ENCODE measurements at places on chromosomes 3 and 15.

DNA sequence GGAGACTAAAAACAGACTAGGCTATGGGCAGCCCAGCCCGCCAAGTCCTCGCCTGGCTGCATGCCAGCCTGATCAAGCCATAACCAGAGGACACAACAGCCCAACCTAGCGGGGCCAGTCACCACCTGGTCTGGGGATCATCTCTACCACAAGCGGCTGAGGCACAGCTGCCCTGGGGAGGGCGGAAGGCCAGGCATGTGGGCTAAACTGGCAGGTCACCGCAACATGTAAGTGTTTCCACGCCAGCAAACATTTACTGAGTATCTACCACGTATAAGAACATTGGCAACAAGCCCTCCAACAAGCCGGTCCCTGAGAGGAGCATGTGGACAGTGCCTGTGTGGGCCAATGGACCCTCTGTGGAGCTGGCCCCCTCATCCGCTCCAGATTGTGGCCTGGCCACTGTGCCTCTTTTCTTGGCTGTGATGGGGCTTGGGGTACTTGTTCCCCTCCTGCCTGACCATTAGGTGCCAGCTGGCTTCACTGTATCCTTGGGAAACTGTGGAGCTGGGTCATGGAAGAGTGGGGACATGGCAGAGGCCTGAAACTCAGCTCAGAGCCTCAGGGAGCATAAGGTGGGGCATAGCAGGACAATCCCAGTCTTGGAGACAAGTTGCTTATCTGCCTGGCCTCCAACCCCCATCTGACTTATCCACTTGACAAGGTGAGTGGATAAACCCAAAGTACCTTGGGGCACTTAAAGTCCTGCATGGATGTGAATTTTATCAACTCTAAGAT, 9.0 kb downstream of the UBXN7 start:
- DNase-seq = no peak

- no peak for DNase-seq
Measured at GRCh38 chr15:68594533-68595259, 15.9 kb downstream of the CORO2B start.

DNA sequence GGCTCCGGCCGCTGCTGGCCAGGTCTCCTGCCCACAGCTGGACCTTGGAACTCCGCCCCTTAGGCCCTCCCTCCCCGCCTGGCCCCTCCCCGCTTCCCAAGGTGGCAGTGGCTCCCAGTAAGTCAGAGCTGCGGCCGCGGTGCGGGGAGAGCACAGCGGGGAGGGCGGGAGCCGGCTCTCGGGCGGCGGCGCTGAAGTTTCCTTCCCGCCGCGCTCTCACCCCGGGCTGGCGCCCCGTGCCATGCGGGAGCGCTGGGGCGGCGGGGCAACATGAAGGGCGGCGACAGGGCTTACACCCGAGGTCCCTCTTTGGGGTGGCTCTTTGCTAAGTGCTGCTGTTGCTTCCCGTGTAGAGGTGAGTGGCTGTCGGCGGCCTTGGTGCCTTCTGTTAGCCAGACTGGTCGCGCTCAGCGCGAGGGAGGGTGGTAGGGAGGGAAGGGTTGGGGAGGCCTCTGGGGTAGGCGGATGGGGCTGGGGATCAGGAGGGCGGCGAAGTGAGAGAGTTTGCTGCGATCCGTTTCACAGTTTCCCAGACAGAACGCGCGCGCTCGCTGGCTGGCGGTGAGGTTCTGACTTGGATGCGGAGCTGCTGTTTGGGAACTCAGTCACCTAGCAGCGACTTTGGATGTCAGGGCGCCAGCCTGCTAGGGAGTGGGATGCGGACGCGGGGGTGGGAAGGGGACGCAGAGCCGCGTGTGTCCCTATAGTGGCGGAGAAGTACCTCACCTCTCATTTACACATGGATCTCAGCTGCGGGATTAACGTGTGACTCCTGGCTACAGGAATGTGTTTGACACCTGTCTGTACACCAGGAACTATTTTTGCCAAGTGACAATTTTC, 145.5 kb upstream of the UMPS start:
- no peak for DNase-seq

- no peak for DNase-seq
Measured at GRCh38 chr3:133509488-133509887, 64.0 kb upstream of the CDV3 start.

DNA sequence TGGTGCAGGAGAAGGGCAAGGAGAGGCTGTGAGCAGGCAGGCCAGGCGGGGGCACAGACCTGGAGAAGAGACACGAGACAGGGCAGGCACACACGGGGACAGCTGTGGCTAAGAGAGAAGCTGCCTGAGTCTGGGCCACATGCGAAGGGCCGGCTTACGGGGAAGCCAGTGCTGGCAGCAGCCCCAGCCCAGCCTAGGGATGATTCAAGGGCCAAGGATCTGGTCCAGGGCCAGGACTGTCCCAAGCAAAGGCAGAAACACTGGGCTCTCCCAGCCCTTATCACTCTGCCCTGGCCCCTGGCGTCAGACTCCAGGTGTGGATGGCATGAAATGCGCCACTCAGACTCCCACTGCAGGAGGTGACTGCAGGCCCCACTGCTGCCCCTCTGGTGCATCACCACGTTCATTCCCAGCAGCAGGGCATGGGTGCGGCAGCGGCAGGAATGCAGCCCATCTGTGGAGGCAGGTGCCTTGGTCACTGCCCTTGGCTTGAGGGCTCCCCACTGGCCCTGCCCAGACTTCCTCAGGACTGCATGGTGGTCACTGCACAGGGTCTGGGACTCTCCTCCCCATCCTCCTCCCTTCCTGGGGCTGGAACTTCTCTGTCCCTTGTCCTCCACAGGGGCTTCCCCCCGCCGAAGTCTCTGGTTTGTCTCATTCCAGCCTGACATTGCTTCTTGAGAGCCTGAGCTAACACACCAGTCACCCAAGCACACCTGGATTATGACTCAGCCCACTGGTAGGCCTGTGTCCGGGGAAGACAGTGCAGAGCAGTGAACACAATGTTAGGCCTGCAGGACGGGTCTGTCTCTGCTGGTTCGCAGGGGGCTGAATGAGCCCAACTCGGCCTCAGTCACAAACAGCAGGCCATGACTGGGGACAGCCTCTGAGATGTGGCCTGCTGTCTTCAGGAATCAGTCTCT, 69.3 kb downstream of the TBC1D2B start:
- peak; percentile 73 for DNase-seq

DNA sequence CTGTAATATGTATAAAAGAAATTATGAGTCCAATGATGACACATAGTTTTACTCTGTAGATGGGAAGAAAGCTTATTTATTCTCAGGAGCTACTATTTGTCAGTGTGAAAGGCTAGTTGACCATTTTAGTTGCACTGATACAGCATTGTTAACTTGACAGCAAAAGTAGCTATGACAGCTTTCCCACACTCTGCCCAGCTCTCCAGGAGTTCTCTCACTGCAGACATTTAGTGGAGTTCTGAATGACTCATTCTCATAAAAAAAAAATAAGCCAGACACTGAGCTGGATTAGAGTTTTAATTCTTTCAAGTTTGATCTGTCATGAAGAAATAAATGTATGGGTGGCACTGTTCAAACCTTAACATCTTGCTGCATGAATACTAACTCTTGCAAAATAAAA, 77.2 kb upstream of the CFAP20DC start:
- DNase-seq = peak; percentile 84

DNA sequence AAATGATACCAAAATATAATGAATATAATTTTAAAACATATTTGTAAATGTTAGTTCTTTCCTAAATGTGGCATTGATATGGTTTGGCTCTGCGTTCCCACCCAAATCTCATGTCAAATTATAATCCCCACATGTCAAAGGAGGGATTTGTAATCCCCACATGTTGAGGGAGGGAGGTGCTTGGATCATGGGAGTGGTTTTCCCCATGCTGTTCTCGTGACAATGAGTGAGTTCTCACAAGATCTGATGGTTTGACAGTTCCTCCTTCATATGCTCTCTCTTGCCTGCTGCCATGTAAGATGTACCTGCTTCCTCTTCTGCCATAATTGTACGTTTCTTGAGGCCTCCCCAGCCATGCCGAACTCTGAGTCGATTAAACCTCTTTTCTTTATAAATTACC, 12.0 kb downstream of the CGGBP1 start:
- no peak for DNase-seq

GRCh38 chr3:177935047-177935446, 601.2 kb upstream of the KCNMB2 start:
- no peak for DNase-seq

DNA sequence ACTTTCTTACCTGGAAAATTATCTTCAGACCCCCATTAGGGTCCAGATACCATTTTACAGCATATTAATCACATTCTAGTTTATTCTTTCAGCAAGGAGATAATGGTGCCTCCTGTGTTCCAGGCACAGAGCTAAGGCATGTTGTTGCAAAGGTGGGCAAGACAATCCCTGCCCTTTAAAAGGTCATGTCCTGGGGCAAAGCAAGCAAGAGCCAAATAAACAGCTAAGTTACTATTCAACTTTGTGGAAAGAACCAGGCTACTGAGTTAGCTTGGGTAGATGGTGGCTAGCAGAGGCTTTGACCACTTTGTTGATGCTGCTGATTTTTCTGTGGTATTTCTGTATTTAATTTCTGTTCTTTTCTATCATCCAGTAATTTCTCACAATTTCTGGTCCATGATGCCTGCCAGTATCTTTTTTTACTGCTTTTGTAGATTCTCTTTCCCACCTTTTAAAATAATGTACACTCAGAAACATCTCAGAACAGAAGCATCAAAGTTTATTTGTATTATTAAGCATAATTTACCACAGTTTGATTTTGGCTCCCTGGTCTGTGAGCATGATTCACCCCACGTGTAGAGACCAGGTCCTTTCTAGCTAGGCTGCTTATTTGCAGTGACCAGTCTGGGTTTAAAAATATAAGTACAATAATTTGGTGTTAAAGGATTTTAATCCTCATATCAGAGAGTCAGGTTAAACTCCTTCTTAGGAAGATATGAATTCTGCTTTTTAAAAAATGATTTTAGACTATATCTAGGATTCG, 71.5 kb downstream of the LRRC28 start:
- no peak for DNase-seq

DNA sequence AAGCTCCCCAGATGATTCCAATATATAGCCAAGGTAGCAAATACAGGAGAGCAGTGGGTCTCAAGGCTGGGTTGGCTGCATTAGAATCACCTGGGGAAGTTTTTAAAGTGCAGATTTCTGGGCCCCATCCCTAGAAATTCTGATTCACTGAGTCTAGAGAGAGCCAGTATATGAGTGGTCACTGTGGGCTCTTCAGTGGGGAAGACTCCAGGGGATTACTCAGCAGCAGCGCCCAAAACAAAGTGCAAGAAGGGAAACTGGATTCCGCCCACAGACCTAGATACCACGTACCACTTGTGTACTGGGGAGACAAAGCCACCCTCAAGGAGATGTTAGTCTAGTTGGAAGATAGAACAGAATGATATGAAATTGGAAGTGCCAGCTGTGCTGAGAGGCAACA, 40.0 kb downstream of the NME9 start:
- DNase-seq = no peak

DNA sequence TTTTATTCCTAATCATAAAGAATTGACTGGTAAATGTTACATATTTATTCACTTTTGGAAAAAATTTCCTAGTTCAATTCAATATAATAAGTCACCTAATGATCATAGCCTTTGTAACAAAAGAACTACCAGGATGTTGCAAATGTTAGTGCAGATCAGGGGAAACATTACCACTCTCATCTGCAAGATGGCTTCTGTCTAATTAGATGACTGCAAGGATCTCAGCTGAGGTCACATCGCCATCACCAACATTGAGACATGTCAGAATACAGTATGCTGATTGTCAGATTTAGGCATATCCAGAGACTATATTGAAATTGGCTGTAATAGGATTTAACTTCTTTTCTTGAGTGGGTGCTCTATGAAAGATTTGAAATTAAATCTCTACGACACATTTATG, 431.4 kb upstream of the AGTR1 start:
- DNase-seq = no peak

- DNase-seq = no peak
Measured at GRCh38 chr3:170128259-170128976, 53.1 kb downstream of the PHC3 start.

DNA sequence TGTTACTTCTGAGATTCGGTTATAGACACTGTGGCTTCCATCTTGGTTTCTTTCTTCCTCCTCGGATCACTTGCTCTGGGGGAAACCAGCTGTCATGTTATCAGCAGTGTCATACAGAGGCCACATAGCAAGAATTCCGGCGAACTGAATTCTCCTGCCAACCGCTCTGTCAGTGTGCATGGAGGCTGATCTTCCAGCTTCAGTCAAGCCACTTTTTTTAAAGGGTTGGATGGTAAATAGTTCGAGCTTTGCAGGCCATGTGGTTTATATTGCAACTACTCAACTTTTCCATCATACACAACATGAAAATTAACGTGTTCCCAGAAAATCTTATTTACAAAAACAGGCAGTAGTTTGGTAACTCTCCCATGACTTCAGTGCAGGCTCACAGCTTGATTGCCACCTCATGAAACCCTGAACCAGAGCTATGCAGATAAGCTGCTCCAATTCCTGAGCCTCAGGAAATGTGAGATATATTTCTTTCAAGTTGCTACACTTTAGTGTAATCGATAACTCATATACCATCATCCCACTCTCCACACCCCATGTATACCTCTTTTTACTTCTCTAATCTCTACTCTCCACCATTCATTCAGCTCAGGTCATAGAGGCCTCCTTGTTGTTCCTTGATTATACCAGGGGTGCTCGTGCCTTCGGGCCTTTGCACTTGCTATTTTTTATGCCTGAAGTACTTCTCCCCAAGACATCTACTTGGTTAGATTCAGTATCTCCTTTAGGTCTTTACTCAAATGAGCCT, 7.2 kb downstream of the RPL22L1 start:
- no peak for DNase-seq

GRCh38 chr3:121796970-121797369, 37.9 kb downstream of the IQCB1 start:
- DNase-seq = no peak

DNA sequence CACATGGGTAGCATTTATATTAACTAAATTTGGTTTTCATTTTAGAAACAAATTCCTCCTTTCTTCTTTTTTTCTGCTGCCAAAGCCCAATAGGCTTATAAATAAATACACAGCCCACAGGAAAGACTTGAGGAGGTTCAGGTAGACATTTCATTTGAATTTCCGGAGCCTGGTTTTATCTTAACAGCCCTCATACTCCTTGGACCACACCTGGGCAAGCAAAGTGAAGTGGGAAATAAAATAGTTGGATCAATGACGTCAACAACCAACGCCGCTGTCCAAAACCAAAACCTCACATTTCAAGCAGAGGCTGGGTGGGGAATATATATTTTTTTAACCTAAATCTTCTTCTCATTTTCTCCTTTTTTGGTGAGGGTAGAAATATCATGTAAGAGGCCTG, 53.2 kb downstream of the RFTN1 start:
- DNase-seq = no peak

- DNase-seq = no peak
Measured at GRCh38 chr15:32033186-32033890, 3.0 kb downstream of the CHRNA7 start.

DNA sequence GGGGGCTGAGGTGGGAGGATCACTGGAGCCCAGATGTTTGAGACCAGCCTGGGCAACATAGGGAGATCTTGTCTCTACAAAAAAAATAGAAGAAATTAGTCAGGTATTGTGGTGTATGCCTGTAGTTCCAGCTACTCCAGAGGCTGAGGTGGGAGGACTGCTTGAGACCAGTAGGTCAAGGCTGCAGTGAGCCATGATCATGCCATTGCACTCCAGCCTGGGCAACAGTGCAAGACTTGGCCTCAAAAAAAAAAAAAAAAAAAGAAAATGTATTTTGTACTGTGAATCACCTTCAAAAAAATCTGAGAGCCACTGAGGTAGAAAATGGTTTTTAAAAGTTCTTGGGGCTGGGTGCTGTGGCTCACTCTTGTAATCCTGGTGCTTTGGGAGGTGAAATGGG, 4.6 kb downstream of the SNX4 start:
- DNase-seq = no peak

Measured in GM04504 (cell line).